ENCODE measurements at places on chromosomes 5 and 9.

DNA sequence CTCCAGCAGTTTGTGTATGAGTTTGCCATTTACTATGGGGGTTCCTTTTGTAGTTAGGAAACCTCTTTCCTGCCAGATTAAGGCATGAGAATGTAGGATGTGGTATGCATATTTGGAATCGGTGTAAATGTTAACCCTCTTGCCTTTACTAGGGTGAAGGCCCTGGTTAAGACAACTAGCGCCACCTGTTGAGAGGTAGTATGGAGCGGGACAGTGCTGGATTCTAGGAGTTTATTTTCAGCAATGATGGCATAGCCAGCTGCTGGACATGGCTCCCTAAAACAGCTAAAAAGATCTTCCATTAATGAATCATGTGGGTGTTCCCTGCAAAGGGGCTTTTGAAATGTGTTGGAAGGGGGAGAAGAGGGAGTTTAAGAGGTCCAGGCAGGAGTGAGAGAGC lies 30.7 kb upstream of the GPX3 start:
- DNase-seq, result peak; percentile 17

DNA sequence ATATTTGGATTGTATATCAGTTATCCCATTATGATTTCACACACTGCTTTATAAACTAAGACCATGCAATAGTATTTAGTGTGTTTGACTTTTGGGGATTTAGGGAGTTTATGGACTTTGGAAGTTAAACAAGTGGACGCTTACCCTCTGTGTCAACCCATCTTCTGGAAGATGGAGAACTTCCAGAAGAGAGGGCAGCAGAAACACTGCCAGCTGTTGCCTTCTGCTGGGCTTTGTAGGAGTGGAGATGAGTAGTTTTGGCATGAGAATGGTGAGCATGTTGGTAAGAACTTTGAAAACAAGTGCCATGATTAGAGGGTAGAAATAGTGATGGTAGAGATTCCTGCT lies 2.2 kb downstream of the DNAJC25 start:
- no peak for DNase-seq

DNA sequence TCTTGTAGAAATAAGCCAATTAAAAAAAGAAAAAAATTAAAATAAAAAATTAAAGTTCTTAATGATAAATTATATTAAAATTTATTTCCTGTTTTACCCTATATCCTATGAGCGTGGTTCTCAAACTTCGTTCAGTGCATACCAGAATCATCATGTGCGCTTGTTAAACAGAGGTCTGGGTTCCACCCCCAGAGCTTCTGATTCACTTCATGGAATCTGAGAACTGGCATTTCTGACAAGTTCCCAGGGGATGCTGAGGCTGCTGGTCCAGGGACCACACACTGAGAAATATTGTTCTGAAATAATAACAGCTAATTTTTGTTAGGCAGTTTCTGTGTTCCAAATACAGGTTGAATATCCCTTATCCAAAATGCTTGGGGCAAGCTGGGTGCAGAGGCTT lies 79.3 kb downstream of the TMC1 start:
- no peak for DNase-seq

- no peak for DNase-seq
Observed at GRCh38 chr5:159249158-159249557, 13.9 kb upstream of the UBLCP1 start.

- DNase-seq, result no peak
Observed at GRCh38 chr5:96008987-96009647, 47.5 kb upstream of the ELL2 start.
